ENCODE measurements at places on chromosomes 2 and 18.
A peak's percentile ranks its signal among the peaks of the same experiment; 100 is the strongest.

GRCh38 chr2:8430628-8431027 is 251.2 kb upstream of the ID2 start:
- no peak for DNase-seq

- no peak for DNase-seq
Observed at GRCh38 chr2:85867121-85867520, 21.7 kb downstream of the ST3GAL5 start.

DNA sequence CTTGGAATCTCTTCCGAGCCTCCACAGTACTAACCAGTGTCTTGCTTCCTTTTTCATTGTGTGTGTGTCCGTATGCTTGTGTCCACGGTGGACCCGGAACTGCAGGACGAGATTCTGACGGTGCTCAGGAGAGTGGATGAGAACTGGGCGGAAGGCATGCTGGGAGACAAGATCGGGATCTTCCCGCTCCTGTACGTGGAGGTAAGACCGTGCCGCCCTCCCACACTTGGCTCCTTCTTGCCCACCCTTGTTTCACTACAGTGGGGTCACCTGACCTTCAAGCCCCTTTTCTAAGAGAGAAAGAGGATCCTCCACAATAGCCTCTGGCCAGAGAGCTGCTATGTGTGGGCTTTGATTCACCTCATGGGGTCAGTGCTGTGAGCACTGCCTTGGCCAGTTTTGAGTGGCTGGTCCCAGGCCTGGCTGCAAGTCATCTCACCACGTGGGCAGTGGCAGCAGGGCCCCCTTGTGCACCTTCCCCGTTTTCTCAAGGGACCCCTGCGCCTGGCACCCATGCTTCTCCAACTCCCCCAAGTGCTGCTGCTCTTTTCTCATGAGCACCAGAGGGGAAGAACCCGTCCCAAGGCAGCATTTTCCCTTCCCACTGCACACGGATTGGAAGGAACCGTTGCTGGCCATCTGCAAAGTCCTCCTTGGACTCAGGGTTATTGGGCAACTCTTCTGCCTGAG is 242.1 kb downstream of the SEPTIN10 start:
- peak; percentile 58 for DNase-seq

DNA sequence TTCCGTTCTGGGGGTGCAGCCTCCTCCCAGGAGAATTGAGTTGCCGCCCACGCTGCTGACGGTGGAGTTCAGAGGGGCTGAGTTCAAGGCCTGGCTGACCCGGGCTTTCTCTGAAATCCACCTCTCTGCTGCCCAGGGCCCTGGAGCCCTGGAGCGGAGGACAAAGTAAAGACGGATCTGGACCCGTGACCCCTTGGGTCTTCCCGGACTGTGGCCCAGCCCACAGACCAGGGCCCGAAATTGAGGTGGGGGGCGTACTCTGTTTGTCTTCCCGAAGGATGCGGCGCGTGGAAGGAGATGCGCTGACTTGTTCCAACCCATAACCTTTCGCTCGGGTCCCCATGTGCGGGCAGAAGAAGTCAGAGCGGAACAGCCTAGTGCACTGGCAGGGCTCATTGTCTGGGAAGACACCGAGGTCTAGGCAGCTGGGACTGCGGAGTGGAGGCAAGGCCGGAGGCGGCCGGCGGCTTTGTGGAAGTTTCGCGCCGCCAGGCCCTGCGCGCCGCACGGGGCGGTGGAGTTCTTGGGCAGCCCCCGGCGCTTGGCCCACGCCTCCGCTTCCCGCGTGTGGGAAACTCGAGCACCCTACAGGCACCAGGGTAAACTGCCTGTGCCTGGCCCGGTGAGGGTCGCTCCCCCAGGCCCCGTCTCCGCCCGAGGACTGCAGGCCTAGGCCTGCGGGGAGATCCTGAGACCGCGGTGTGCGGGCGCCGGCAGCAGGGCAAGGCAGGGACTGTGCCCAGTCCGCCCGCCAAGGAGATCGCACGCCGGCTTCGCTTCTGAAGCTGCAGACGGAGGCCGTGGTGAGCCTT is 9.8 kb downstream of the POU3F3 start:
- DNase-seq, result no peak

- DNase-seq, result no peak
Observed at GRCh38 chr2:21104030-21104660, 19.6 kb upstream of the TDRD15 start.

DNA sequence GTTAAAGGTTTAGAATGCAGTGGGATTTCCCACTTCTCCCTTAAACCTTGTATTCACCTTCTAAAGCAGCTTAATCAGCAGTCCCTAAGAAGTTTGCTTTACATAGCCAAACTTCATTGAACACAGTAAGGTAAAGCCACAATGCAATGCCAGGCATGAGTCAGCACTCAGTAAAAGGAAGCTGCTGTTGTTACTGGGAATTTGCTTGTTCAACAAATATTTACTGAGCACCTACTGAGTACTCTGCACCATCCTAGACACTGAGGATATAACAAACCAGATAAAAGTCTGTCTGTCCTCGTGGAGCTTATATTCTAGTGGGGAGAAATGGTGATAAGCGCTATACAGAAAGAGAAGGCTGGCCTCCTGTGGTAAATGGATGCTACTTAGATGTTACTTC is 162.7 kb downstream of the PKP4 start:
- DNase-seq, result no peak

DNA sequence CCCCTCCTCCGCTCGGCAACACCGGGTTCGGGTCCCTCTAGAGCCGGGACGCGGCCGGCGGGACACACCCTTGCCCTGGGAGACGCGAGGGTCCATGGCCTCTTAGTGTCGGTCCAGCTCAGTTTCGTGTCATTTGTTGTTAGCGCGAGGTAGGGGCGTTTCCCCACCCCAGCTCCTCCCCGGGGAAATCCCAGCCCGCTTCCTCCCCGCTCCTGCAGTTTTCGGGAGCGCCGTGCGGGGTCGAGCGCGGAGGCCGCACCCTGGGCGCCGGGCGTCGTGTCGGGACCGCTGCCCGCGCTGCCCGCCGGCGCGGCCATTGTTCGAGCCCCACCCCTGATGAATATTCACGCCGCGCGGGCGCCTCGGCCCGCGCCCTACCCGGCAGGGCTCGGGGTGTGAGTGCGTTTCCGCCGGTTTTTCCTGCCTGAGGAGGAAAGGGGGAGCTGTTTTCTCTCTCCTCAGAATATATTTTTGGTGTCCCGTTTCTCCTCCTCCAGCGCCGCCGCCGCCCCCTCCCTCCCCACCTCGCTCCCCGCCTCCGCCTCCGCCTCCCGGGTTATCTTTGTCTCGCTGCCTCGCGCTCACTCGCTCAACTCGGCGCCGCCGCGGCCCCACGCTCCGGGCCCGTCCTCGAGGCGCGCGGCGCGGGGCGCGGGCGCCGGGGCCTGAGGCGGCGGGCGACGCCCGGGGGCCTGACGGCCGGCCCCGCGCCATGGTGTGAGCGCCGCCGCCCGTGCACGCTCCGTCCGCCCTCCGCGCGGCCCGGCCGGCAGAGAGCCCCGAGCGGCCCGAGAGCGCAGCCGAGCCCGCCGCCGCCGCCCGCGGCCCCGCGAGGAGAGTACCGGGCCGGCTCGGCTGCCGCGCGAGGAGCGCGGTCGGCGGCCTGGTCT is at the start of gene MAP4K4:
MAP4K4 (plus strand) TSS at position 584 of the 890 bp plus-strand sequence. CDS start 374 bp downstream, outside the sequence.
- DNase-seq, result peak; percentile 88

- DNase-seq, result no peak
Observed at GRCh38 chr2:126674075-126674744, 18.3 kb downstream of the GYPC start.

GRCh38 chr2:97806738-97807618 is 93.6 kb downstream of the ZAP70 start:
- peak; percentile 79 for DNase-seq

DNA sequence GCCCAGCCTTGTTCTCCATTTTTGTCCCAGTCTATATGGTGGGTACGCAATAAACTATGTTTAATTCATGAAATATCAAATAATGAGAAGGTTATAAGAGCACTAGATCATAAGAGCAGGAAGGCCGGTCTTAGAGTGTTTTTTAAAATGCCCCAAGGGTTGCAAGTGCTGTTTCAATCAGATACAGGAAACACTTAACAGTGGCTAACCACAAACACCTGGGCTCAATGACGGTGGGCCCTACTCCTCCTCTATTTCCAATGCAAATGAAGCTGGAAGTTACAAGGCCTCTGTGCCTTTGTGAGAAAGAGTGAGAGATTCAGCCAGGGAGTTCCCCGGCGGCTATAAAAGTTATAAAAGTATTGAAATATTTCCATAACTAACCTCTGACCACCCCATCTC is 18.9 kb upstream of the WDR33 start:
- no peak for DNase-seq

- DNase-seq, result no peak
Observed at GRCh38 chr2:145930318-145930717, 1410.4 kb upstream of the ZEB2 start.

GRCh38 chr2:23446916-23447315 is 61.9 kb downstream of the KLHL29 start:
- no peak for DNase-seq

Data from coronary artery (tissue), 2 donors.